ENCODE measurements at places on chromosomes 3 and 15.
A peak's percentile ranks its signal among the peaks of the same experiment; 100 is the strongest.

DNA sequence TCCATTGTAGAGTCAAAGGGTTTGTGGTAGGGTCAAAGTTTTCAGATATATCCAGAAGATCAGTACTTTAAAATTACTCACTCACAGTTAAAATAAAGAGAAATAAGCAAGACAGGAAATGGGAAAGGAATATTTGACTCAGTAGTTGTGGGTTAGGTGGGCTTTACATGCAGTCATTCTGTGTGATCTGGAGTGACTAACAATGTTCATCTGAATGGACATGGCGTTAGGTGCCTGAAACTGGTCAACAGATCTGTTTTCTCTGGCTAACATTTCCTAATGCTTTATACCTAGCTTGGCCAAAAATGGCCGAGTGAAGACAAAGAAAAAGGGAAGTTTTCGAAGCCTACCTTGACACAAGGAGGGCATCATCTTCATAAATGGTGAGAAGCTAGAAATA lies 133.4 kb upstream of the SATB1 start:
- no peak for DNase-seq

DNA sequence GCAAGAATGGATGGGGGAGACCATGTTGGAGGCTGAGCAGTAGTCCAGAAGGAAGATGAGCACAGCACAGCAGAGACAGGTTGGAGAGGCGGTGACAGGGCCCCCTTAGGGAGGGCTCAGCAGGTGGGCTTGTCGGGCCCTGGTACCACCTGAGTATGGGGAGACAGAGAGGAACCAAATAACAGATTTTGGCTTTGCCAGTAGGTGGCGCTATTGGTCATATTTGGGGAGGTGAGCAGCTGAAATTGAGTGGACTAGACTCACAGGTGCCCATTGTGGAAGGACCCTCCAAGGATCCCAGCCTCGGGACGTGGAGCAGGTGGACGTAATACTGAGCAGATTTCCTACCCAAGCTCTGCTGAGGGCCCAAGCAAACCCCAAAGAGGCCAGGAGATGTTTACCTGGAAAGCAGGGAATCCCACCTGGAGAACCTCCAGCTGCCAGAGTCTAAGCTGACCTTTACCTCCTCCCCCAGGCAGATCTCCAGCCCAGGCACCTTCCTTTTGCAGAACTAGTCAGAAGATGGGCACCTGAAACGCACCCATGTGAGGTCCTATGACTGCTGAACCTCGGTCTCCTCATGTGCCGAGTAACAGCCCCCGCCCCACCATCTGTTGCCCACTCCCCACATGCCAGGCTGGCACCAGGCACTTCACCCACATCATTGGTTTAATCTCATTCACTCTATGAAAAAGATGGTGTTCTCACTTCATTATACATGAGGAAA lies 24.6 kb upstream of the CORO2B start:
- DNase-seq, result peak; percentile 88

GRCh38 chr3:159260049-159260662 lies 458.3 kb downstream of the MFSD1 start:
- DNase-seq, result peak; percentile 25

GRCh38 chr3:181497358-181497757 lies 214.4 kb upstream of the SOX2 start:
- DNase-seq, result no peak

- no peak for DNase-seq
These were observed 646.0 kb downstream of the AGBL1 start for GRCh38 chr15:86725628-86726027.

DNA sequence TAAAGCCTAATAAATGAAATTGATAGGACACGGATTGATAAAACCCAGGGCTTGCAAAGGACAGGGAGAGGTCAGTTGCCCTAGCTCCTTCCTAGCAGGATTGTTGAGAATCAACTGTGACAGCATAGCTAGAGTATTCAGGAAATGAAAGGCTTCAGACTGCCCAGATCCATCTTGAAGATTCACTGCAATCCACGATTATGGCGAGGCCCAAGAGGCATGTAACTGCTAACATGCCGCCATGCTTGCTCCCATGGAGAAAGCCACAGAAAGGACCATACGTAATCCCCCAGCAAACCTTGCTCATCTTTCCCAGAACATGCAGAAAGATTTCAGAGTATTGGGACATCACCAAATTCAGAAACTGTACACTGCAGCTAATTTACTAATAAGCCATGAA lies 41.3 kb downstream of the MYH15 start:
- DNase-seq, result no peak

GRCh38 chr15:70857562-70858285 lies 3.8 kb upstream of the LARP6 start:
- no peak for DNase-seq

GRCh38 chr3:122146466-122146865 lies 37.0 kb upstream of the CASR start:
- DNase-seq, result no peak

DNA sequence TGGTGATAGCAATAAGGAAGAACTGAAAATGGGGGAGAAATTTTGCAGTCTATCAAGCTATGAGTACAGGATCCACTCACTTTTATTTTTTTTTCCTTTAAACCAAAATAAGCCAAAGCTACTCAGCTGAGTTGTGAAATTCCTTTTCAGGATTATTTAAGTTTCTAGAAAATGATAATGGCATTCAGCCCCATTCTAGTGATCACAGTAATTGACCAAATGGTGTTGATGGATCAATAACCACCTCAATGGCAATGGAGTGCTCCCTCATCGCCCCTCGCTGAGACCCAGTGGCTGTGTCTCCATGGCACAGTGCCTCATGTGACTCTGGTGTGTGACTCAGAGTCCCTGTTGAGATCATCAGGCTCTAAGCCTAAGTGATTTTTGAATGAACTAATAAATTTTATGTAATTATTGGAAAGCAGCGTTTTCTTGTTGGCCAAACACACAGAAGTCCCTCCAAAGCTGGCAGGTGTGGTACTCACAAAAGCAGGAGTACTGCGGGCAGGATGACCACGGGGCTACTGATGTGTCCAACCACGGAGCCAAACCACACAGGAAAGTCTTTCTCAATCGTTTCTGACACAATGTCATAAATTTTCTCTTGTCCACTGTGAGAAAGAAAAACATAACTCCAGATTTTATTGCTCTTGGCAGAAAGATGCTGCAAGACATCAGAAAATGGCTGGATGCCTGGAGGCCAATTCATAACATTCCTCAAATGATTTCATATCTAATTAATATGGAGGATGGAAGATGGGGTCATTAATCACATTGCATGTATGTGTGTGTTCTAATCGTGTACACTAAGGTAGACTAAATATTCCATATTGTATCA lies 14.4 kb upstream of the STARD5 start:
- DNase-seq, result no peak

DNA sequence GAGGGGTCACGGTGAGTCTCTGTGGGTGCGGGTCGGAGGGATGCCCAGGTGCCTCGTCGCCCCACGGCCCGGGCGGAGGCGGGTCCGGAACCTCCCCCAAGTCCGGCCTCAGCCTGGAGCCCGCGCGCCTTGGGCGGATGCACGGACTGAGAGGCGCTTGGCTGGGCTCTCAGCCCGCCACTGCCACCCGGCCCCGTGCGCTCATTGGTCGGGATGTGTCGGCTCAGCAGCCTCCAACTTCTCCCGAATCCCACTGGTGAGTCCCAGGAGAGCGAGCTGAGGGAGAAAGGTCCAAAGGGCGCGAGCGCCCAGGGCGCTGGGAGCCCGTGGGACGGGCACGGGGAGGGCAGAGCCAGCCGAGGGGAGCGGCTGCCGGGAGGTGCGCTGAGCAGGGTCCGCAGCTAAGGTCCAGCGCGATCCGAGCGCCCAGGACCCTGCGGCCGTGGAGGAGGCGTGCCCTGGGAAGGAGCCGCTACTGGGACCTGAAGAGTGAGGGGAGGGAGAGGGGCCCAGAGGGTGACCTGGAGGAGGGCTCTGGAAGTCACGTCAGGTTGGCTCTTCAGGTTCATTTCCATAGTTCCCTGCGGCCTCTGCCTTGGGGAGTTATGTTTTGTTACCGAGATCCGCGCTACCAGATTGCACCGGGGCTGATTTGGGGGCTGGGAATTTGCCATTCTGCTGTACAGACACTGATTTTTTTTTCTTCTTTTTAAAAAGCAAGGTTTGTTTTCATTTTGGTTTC lies at the start of gene MME:
MME (plus strand) TSS at position 574 of the 742 bp plus-strand sequence. CDS start 3,849 bp downstream, outside the sequence.
- peak; percentile 16 for DNase-seq

DNA sequence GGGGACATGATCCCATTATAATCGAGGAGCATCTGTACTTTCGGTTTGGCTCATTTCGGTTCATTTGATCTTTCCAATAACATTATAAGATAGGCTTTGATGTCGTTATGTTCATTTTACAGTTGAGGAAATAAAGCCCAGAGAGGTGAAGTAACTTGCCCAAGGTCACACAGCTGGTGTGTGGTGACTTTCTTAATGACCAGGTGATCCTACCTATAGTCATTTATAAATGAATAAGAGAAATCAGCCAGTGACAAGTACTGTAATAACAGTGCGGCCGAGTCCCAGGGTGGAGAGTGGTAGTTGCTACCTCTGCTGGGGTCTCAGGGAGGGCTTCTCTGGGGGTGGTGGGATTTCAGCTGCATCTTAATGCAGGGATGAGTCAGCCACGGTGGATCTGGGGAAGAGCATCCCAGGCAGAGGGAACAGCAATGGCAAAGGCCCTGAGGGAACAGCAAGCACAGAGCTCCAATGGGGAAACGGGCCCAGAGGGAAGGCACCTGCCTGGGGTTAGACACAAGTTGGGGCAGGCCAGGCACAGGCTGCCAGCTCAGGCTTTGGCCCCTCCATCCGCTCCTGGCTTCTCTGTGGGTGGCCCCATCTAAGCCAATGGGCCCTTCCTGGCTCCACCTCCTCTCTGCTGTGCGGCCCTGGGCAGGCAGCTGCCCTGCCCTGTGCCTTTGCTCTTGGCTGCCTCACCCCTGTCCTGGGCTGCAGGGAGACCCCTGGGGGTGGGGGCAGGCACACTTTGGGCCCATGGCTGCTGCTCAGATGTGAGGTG lies 1.1 kb upstream of the FBLN2 start:
- no peak for DNase-seq

GRCh38 chr3:3447641-3448040 lies 268.1 kb upstream of the CRBN start:
- no peak for DNase-seq

Measured in memory B cell (primary cell).